ENCODE measurements at places on chromosomes 5 and 9.

GRCh38 chr9:68731857-68732256, 26.8 kb downstream of the PIP5K1B start:
- DNase-seq: no peak

DNA sequence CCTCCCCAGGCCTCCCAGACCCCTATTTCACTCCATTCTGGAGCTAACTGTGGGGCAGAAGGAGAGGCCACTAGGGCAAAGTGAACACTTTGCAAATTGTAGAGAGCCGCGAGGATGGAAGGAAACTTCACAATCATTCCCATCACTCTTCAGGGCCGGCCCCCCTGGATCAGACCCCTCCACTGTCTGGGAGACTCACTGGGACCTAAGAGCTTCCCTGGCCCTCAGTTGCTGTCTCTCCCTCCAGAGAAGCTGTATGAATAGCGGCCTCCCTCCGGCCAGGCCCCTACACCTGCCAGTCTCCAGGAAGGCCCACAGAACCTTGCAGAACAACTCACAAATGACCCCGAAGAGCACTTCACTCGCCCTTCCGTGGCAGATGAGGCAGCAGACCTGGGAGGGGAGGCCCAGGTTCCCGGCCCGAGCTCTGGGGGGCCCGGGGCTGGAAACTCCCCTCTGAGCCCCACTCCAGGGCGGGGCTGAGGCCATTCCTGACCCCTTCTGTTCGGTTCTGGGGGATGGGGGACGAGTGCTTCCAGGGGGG, 141.9 kb upstream of the IER5L start:
- no peak for DNase-seq

GRCh38 chr9:129252937-129253802, 75.1 kb upstream of the IER5L start:
- DNase-seq: no peak

DNA sequence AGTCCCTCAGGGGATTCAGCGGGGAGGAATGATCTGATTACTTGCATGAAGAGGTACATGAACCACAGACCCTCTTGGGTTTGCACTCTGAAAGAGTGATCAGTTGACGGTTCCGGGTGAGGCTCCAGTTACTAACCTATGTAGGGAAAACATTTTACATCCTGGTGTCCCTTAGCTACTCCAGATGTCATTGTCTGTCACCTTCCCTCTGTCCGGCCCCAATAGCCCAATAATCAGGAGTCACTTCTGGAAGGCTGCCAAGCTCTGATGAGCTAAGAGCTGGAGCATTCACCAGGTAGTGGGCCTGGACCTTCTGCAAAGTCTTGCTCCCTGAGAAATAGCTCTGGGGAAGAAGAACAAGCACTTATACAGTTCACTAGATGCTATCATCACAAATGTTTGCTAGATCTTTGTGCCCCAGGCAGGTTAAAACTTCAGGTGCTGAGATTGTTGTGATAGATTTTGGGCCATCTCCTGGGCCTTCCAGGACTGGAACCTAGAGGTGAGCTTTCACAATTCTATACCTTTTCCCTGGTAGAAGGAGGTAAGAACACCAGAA, 64.5 kb downstream of the ENTREP1 start:
- DNase-seq: no peak

DNA sequence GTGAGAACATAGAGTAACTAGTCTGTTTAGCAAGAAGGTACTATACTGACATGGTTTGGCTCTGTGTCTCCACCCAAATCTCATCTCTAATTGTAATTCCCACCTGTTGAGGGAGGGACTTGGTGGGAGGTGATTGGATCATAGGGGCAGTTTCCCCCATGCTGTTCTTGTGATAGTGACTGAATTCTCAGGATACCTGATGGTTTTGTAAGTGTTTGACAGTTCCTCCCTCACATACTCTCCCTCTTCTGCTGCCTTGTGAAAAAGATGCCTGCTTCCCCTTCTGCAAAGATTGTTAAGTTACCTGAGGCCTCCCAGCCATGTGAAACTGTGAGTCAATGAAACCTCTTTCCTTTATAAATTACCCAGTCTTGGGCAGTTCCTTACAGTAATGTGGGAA, 240.4 kb upstream of the ST8SIA4 start:
- DNase-seq: no peak

DNA sequence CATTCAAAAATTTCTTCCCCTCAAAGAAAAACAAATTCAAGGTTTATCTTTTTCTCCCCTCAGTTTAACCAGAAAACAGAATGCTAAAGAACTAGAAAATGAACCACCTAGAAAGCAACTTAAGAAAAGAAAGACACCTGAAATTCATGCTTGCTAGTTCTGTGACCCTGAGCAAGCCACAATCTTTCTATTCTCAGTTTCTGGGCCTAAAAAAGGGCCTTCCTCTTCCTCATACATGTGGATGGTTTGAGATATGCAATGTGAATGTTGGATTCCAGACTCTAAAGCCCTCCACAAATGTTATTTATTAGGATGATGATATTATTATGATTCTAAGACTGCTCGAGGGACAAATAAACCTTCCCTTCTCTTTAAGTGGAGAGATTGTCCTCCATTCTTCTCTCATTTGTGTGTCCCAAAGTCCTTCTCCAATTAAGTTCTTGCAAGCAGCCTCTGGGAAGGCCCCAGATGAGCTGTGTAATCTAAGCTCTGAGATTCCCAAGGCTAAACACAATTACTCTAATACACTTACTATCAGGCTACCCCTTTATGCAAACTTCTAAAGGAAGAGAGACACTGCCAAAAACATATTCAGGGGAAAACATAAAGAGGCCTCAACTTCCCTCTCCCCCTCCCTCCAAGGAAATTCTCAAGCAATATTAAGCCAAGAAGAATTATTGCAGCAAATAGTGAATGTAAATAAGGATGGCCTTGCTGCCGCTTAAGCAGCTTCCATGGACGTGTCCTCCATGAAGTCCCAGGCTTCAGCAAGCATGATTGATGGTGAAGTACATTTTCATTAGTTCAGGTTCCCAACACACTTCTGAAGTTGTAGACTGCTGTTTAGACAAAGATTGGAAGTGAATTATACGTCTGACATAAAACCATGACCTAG, 80.2 kb downstream of the PRKACG start:
- DNase-seq: no peak

GRCh38 chr9:128940946-128941755, 6.3 kb downstream of the DOLK start:
- DNase-seq: no peak

DNA sequence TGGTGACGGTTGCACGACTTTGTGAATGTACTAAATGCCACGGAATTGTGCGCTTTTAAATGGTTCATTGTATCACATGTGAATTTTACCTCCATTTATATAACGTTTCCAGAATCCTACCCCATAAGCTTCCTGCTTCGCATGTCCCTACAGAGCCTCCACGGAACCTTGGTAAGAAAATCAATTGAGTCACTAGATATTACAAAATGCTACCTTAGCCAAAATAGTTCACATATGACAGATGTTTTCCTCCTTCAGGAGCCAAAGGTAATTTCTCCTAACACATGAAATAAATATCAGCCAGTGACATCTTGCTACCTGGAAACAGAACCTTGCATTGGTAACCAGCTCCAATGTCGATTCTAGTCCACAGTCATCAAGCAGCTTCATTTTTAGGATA, 125.1 kb downstream of the TTLL11 start:
- DNase-seq: no peak

- DNase-seq: no peak
Measured at GRCh38 chr9:16950051-16950450, 79.6 kb upstream of the BNC2 start.

- no peak for DNase-seq
Measured at GRCh38 chr5:123176224-123176937, 87.3 kb downstream of the PRDM6 start.

GRCh38 chr5:123429993-123430392, 6.8 kb upstream of the CEP120 start:
- no peak for DNase-seq

GRCh38 chr5:55220433-55221185, 6.5 kb downstream of the MCIDAS start:
- DNase-seq: no peak

DNA sequence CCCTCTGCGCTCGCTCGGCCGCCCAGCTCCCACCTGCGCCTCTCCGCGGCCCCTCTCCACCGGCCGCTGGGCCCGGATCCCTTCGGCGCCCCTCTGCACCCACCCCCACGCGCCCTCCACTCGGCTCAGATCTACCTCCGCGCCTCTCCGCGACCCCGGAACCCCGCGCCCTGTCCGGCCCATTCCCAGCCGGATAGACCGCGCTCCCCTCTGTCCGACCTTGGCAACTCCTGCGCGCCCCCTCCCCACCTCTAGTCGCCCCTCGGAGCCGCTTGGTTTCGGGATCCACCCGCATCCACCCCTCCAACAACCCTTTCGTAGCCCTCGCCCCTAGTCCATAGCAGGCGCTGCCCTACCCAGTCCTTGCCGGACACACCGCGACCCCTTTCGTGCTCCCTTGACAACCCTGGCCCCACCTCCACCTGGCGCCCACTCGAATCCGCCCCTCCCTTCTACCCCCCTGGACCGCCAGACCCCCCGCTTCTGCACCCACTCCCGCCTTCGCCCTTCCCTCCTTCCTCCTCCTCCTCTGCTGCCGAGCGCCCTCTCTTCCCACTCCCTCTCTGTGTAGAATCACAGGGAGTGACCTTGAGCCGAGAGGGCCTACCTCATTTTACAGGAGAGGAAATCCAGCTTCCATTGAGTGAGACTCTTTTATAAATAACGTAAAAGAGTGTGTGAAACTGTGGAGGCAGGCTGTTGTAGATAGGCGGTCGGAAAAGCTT, 525 bp upstream of the AK3 start:
- no peak for DNase-seq

DNA sequence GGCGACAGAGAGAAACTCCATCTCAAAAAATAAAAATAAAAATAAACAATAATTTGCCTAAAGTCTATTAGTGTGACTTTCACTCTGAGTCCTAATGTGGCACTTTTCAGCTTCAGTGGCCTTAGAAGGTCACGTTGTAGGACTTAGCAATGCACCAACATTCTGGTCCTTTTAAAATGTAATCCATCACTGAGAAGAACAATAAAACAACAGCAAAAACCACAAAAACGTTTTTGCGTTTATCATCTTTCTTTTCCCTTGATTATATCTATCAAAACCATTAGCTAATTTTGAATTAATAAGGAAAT, 190.1 kb upstream of the ZNF608 start:
- DNase-seq: no peak

DNA sequence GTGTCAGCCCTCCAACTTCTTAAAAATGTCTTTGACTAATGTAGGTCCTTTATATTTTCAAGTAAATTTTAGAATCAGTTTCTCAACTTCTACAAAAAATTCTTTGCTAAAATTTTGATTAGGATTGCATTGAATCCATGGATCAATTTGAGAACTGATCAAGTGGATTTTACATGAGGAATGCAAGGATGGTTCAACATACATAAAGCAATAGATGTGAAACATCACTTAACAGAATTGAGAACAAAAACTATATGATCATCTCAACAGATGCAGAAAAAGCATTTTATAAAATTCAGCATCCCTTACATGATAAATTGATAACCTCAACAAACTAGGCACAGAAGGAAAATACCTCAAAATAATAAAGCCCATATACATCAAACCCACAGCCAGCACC, 190.8 kb downstream of the AUH start:
- no peak for DNase-seq

DNA sequence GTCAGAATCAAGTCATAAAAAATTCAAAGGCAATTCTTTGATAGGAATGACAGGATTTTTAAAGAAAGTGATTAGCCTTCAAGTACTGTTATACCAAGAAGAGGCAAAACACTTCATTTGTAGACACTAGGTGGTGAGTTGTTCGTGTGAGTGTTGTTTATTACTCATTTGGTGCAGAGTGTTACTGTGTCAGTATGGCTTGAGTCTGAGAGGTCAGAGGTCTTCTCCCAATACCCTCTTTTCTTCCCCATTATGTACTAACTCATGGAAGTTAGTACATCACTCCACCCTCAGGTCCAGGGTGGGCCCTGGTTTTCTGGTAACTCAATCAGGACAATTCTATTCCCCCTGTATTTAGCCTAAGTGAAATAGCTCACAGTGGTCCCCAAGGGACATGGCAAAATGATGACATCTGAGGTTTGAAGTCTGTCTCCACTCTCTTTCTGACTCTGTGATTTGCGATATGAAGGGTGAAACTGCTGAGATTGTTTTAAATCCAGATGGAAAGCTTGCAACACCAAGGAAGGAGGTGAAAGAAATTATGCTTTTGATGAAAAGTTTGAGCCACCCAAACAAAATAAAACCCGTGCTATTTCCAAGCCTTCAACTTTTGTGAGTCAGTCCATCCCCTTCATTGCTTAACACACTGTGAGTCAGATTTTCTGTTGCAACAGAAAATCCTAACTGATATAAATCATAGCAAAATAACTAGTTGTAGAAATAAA, 56.8 kb downstream of the NUDT12 start:
- no peak for DNase-seq

DNA sequence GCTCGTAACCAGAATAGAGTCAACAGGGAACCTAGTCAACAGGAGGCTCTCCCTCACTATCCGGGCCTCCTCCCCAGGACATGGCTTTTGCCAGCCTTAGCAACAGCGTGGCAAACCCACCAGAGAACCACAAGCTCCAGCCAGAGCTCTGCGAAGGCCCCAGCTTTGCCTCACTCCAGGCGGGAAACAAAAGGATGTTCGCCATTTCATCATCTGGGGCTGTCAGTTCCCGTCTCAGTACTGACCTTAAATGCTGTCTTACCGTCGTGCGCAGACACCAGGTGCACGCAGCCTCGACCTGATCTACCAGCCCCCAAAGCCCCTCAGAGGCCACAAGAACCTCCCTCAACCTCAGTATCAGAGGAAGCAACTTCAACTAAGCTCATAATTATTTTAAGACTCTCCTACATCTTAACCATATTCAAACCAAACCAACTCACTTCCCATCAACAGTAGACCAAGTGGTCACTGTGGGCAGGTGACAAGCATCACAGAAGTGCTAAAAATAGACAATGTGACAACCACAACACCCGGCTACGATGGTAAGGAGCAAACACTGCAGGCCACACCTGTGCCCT, 71.4 kb downstream of the SEMA4D start:
- DNase-seq: peak; percentile 87

- DNase-seq: no peak
Measured at GRCh38 chr9:98807070-98807813, at the start of gene GALNT12. TSS of gene GALNT12 (plus strand) at chr9:98807670. CDS start at chr9:98807699, 29 bp downstream.

- DNase-seq: no peak
Measured at GRCh38 chr5:159186319-159186718, 23.0 kb downstream of the RNF145 start.

DNA sequence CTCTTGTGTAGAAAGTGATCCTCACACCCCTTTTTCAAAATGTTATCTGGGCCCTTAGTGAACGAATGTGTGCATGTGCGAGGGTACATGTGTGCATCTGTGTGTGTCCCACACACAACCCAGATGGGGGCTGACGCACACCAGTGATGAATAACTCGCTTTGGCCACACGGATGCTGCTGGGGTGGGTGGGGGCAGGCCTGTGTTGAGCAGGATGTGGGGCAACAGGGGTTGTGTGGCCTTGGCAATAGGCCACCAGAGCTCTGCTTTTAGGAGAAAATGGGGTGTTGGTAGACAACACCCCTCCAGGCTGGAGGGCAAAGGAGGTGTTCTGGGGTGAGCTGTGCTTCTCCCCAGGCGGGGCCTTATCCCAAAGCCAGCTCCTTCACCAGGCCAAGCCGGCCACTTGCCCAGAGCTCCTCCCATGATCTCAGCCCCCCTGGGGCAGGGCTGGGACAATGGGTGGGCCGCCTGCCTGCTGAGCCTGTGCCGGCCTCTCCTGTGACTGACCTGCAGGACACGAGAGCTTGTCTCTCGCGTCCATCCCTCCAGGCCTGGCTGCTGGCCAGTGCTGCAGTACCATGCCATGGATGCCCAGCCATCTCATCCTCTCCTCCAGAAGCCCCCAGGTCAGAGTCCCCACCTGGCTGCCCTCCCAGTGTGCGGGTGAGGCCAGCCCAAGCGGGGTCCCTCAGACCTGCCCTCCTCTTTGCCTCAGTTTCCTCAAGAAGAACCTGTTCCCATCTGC, 1.7 kb downstream of the DBN1 start:
- no peak for DNase-seq

GRCh38 chr9:29062446-29062845, 1489.2 kb upstream of the C9orf72 start:
- DNase-seq: no peak

Data from natural killer cell treated with Interleukin-12 subunit alpha and Interleukin-12 subunit beta and Interleukin-15 and Interleukin-18, amount 100 ng/mL, for 72 hours (primary cell).